Fibroblast of skin of back (primary cell): ENCODE measurements at places on chromosomes 1 and 21.

GRCh38 chr1:35810096-35810881, 2.5 kb downstream of the AGO4 start:
- peak; percentile 18 for DNase-seq

GRCh38 chr1:209652121-209652735, at the start of gene LAMB3:
Gene LAMB3, minus strand, starts transcription at chr1:209652425. Its CDS starts 1,481 bp downstream, at chr1:209650944.
- DNase-seq = no peak

DNA sequence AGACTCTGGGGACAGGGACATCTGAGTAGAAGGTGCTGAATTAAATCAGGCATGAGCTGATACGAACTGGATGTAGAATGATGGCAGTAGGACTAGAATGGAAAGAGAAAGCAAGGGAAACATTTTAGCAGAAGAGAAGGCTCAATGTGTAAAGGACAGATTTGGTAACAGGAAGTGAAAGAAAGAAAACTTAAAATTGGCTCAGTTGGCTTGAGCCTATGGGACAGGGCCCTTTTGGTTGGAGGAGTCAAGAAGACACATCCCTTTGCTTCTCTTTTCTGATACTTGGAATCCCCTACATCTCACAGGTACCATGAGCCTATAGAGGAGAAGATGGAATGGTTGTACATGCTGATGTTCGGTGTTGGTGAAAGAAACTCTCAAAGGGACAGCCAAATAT, 300.6 kb upstream of the PLXNA2 start:
- DNase-seq = no peak

DNA sequence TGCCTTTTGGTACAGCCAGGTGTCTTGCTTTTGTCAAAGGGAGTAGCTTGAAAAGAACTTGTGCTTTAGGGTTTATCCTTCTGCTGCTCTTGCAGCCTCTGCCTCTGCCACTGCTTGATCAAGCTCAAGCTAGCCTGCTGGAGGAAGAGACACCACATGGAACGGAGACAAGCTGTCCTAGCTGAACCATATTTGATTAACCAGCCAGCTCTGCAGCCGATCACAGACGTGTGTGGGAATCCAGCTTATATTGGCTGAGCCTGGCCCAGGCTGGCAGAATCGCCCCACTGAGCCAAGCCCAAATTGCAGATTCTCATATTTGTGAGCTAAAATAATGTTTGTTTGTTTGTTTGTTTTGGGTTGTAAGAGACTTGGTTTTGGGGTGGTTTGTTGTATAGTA, 18.7 kb upstream of the FAM78B start:
- no peak for DNase-seq

DNA sequence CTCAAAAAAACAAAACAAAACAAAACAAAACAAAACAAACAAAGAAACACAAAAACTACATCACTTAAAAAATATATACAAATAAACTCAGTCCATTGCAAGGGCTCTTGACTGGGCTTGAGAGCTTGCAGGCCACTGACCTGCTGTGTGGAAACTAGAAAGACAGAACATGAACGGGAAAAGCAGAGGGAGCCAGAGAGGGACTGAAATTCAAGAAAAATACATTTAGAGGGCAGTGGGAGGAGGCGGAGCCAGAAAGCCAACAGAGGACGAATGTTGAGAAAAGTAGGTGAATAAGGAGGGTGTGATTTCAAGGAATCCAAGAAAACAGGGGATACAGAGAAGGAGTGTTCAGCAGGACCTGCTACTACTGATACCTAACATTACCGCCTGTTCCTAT, 41.4 kb upstream of the PLA2G2C start:
- DNase-seq = no peak

GRCh38 chr21:34517491-34518245, 5.7 kb upstream of the KCNE1 start:
- DNase-seq = no peak

DNA sequence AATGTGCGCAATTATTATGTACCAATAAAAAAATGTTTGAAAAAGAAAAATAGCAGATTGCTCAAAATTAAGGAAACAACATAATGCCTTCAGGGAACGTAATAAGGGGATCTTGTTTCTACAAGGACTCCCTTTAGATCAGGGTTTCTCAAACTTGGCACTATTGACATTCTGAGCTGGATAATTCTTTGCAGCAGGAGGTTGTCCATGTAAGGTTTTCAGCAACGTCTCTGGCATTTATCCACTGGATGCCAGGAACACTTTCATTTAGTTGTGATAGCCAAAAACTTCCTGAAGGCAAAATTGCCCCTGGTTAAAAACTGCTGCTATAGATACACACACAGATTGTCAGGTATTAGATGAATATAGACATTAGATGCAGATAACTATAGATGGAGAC, 666.7 kb upstream of the ADAMTS5 start:
- peak; percentile 22 for DNase-seq
